ENCODE measurements at places on chromosomes 5 and 9. TPM values are rescaled to one million over a fixed set of nuclear protein-coding genes. Genes with fewer than 3 reads are reported as not detected.

GRCh38 chr9:135088979-135089847 is 1.7 kb downstream of the OLFM1 start:
- no peak for DNase-seq

Gene VCAN
- total RNA-seq, result 1.4 TPM

Gene NUTM2F
- not detected for total RNA-seq

- no peak for DNase-seq
Measured at GRCh38 chr5:119322948-119323537, 32.8 kb upstream of the TNFAIP8 start.

- peak; percentile 98 for DNase-seq
Measured at GRCh38 chr5:61331407-61332357, at the start of gene ZSWIM6. Gene ZSWIM6, plus strand, starts transcription at chr5:61332258. Its CDS starts 15 bp downstream, at chr5:61332273.

Gene ENTPD2
- total RNA-seq, result not detected

DNA sequence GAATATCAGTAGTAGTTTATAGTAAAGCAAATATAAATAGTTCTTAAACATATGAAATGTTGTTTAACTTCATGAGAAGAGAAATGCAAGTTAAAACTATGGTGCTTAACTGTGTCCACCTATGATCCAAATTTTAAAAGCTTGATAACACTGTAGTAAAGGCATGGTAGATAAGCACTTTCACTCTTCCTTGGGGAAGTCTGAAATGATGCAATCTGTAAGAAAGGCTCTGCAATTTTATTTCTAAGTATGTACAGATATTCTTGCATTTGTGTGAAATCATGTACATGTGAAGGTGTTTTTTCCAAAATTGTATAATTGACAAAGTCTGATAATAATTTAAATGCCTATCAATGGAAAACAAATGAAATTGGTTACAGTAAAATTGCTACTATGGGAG is 66.9 kb downstream of the SYK start:
- no peak for DNase-seq

Gene LCNL1
- not detected for total RNA-seq

DNA sequence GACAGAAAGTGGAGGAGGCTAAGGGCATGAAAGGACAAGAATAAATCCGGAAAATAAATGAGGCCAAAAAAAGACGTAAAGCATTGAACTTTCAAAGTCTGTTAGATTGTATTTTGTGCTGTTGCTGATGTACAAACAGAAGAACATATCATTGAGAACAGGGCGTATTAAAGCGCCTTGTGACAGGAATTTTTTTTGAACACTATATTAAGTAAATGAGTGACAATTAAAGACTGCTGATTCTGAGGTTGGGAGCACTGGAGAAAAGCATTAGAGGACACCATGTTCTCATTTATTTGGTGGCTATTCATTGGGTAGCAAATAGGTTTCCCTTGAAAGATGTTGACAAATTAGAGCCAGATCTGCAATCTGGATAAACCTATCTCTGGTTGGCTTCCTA is 137.3 kb upstream of the SGCD start:
- DNase-seq, result no peak

- DNase-seq, result no peak
Measured at GRCh38 chr5:143536364-143536763, 132.9 kb upstream of the NR3C1 start.

DNA sequence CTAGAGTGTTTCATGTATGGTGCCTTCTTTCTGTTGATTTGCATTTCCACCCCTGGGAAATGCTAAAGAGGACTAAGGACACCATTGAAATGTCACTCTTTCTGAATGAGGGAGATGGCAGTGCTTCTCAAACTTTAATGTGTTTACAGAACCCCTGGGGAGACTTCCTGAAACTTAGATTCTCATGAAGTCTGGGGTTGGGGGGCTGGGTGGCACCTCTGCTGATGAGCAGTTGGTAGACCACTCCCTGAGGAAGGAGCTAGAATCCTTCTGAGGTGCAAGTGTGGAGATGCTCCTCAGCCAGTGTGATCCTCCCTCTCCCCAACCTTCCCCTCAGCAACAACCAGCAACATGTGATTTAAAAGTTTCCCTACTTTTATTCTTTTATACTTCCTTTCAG is 546.8 kb downstream of the LRRC70 start:
- no peak for DNase-seq

Gene BHMT2
- total RNA-seq, result 2.5 TPM

- DNase-seq, result no peak
Measured at GRCh38 chr5:6201631-6202030, 176.7 kb downstream of the MED10 start.

DNA sequence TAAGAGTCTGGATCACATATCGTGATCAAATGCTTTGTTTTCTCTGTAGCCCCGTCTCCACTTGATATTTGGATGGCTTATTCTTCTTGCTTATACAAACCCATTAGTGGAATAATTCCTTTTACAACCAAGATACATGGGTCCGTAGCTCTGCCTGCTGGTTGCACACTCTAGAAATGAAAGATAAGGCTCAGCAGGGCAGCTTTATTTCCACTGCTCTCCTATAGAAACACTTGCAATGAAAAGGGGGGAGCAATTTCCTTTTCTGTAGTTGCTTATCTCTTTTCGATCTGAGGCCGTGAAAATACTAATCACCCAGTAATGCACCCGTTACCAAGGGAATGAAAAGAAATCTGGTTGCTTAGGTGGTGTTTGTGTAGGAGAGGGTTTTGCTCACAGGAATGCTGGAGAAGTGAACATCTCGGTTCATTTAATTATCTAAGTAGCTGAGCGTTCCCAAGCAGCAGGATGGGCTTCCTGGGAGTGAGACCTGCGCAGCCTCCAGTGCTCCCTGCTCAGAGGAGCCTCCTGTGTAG is 131.7 kb downstream of the ADAMTS16 start:
- DNase-seq, result no peak

- no peak for DNase-seq
Measured at GRCh38 chr5:116271446-116272025, 186.7 kb downstream of the COMMD10 start.

DNA sequence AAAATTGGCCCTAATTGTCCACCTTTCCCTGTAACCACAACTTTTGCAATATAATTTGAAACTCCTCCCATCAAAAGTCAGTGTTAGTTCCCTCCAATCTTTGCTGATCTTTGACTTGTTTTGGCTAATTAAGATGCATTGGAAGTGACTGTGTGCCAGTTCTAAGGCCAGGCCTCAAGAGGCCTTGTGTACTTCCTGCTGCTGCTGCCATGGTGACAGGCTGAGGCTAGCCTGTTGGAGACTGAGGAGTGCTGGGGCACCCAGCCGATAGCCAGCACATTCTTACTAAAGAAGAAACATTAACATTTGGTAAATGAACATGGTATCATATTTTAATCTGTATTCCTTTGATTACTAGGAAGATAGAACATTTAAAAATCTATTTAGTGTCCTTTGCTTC is 86.5 kb downstream of the SREK1 start:
- DNase-seq, result no peak

Gene IFNA13
- not detected for total RNA-seq

DNA sequence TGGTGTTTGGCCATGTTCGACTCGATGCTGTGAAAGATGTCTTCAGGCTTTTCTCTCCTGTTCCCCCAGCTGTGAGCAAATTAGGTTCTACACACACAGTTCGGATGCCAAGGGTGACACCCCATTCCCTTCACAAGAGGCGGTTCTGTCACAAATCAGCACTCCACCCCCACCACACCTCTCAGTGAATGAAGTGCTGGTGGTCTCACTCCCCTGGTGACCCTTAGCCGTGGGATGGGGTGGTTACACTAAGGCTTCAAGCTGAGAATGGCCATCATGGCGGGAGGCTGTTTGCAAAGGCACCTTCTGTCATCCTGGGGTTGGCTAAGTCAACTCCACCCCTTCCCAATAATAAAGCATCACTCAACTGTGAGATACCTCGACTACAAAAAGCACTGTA is 26.4 kb downstream of the AMBP start:
- no peak for DNase-seq

Gene HSPA9
- total RNA-seq, result 297 TPM

GRCh38 chr9:137552022-137552768 is 516 bp downstream of the MRPL41 start:
- no peak for DNase-seq

DNA sequence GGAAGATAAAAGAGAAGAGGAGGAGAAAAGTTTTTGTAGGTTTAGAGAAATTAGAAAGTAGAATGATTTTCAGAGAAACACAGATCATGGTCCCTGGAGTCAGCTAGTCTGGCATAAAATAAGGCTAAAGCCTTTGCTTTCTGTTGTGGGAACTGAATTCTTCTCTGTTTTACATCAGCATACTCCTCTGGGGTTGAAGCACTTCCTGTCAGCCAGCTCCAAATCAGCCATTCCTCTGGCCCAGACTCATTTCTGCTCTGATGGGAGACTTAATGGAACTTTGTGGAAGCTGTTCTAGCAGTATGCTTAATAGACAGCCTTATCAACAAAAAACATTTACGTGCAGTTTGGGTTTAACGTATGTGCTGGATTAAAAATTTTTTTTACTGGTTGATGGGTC is 143.2 kb downstream of the HMHB1 start:
- no peak for DNase-seq

Gene CCDC183
- 0.26 TPM for total RNA-seq
